Activated naive CD8-positive, alpha-beta T cell treated with anti-CD3 and anti-CD28 coated beads, Interleukin-2, amount 50 U/mL, for 24 hours (primary cell): ENCODE measurements at places on chromosomes 4 and X.

DNA sequence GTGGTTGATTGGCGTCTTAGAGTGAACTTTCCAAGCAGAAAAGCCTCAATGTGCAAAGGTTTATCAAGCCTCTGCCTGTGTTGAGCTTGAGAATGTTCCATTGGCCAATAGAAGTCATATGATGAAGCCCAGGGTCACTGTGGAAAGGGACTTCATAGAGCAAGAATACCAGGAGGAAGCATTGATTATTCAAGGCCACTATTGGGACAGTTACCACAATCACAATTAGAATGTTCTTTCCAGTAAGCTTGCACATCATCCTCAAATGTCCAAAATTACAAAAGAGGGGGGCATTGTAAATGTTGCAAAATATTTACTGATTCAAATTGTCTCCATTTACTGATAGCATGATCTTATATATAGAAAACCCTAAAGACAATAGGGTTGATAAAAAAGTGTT, 32.9 kb upstream of the NDP start:
- no peak for DNase-seq

GRCh38 chr4:127609484-127609883, 23.3 kb upstream of the INTU start:
- DNase-seq, result no peak

GRCh38 chr4:185809533-185810071, 2.4 kb downstream of the SORBS2 start:
- no peak for DNase-seq

DNA sequence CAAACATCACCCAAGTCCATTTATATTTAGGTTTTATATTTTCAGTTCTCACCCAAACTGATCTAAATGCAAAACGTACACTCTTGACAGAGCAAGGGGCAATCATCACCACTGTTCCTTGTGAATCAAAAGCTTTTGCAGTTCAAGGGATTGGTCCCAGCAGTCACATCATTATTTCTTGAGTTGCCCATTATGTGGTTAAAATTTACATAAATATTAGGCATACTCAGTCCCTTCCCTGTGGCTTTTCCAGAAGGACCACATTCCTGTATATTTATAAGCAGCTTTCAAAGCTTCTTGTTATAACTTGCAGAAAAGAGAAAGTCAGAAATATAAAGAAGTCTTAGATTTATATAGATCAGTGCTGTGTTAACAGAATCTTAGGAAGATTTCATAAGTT, 224.4 kb downstream of the CLCN4 start:
- DNase-seq, result no peak

- no peak for DNase-seq
Observed at GRCh38 chr4:29276150-29276549, 1444.0 kb upstream of the PCDH7 start.

GRCh38 chr4:16896881-16897750, 1.3 kb downstream of the LDB2 start:
- DNase-seq, result no peak

DNA sequence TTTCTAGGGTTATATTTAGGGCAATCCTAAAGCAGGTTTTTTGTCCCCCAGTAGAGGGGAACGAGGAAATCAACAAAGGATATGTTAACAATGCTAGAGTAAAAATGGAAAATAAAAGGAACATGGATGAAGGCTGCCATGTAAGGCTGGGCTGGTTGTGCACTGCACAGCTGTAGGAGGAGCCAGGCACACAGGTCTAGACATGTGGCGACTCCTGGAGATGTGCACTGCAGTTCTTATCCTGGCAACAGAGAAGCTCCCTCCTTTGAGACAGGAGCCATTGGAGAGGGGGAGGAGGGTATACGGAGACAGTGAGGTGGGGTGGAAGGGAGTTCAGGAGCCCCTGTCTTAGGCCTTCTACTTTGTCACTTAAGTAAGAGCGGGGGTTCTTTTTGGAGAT, 65.9 kb downstream of the NAT8L start:
- no peak for DNase-seq

DNA sequence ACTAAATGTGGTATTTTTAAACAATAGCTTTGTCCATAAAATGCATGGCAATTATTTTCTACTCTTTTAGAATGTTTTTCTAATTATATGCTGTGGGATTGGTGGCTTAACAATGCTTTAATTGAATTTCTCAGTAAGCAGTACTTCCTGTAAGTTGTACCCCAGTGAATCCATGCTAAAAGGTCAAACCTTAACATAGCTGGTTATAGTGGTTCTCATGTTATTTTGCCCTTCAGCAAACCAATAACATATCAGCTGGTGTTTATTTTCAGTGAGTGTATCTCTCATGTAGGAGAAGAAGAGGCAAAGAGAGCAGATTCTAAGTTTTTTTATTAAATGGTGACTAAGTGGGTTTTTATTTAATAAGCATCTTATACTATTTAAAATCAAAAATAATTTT, 41.5 kb downstream of the BTC start:
- no peak for DNase-seq

GRCh38 chr4:102860611-102861324, 8.0 kb upstream of the CISD2 start:
- no peak for DNase-seq

- no peak for DNase-seq
Observed at GRCh38 chr4:3331511-3332394, 38.9 kb downstream of the RGS12 start.

- no peak for DNase-seq
Observed at GRCh38 chrX:36908801-36909675, 99.1 kb upstream of the FAM47C start.

GRCh38 chr4:165115301-165115700, 2.6 kb upstream of the TMEM192 start:
- no peak for DNase-seq

DNA sequence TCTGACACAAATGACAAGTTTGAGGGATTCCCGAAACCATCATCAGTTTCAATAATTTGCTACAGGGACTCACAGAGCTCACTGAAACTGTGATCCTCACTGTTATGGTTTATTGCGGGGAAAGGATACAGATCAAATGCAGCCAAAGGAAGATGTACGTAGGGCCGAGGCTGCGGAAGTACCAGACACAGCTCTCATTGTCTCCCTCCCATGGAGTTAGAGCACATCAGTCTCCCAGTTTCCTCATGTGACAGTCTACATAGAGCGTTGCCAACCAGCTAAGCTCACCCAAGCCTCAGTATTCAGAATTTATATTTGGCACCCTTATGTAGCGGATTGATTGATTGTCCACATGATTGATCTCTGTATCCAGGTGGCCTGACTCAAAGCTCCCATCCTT, 137.8 kb upstream of the TENM3 start:
- DNase-seq, result no peak

GRCh38 chrX:143781103-143781502, 60.6 kb upstream of the SPANXN2 start:
- DNase-seq, result no peak

- no peak for DNase-seq
Observed at GRCh38 chrX:124346117-124346876, at the start of gene SH2D1A. Gene SH2D1A (plus strand): TSS chrX:124346563. CDS start chrX:124346643, 80 bp downstream.

GRCh38 chr4:5137927-5138326, 86.6 kb downstream of the STK32B start:
- DNase-seq, result no peak

DNA sequence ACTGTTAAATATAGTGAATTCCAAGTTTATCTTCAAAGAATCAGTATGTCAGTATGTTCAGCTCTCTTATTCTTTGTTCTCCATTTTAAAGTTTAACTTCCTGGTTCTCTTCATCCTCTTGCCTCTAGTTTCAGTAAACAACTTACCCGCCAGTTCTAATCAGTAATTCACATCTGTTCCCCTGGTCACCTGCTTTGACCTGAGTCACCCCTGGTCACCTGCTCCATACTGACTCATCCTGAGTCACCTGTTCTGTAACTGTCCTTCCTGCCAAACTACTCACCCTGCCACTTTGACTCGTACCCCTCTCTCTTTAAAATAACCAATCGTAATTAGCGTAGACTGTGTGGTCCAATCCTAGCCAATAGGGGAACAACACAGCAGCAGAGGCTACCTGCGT, 992.7 kb upstream of the HS3ST1 start:
- no peak for DNase-seq

DNA sequence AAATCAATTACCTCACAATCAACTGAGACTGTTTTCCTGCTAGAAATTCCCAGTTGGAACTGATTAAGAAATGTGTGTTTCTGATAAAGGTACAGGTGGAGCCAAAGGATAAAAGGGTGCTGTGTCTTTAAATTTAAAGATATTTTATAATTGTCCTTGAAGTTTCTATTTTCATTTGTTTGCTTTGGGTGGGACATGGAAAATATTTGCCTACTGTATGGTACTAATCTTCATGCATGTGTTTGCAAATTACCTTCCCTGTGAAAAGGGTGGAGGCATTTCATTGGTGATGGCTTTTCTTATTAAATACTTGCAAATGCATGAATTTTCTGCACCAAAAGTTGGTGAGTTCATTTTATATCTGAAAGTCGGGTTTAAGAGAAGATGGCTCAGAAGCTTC, 215.9 kb downstream of the RELL1 start:
- DNase-seq, result no peak

DNA sequence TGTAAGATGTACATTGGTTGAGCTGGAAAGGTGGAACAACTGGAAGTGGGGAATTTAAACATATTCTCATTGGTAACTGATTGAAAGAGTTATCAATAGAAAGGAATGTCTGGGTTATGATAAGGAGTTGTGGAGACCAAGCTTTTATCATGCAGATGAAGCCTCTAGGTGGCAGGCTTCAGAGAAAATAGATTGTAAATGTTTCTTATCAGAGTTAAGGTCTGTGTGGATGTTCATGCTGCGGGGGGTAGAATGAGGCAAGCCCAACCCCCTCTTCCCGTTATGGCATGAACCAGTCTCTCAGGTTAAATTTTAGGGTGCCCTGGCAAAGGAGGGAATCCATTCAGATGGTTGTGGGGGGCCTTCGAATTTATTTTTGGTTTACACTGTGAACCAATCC, 16.0 kb downstream of the ARSD start:
- no peak for DNase-seq

- DNase-seq, result no peak
Observed at GRCh38 chr4:13986548-13986947, 359.0 kb upstream of the BOD1L1 start.

DNA sequence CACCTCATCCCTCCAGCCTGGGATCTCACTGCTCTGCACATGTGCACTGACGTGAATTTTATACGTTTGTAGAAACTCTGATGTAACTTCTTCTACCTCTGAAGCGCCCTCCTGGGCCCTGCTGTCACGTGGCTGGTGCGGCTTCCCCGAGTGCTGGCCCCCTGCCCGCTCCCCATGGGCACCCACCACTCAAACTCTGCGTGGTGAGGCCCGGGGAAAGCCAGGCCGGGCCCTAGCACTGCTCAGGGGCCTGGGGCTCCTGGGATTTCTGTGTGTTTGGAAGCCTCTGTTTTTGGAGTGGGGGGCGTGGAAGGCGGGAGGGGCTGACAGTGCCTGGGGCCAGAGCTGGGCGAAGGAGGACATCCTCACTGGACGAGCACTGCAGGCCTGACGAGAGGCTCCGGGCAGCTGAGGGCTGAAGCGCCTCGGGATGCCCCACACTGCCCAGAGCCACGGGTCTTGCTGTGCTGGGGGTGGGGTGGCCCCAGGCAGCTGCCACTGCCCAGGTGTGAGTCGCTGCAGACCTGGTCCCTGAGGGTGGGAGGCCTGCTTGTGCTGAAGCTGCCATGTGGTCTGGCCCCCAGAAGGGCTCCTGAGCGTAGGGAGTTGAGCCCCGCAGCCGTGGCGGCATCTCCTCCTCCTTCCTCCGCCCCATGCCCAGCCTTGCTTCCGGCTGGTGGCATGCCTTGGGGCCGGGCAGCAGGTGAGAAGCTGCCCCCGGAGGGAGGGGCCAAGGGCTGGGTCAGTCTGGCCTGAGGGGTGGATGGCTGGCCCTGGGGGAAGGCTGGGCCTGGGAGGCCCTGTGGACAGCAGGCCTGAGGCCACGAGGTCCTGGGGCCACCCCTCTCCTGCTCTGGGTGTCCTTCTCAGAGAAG, 7.7 kb downstream of the NAT8L start:
- no peak for DNase-seq

DNA sequence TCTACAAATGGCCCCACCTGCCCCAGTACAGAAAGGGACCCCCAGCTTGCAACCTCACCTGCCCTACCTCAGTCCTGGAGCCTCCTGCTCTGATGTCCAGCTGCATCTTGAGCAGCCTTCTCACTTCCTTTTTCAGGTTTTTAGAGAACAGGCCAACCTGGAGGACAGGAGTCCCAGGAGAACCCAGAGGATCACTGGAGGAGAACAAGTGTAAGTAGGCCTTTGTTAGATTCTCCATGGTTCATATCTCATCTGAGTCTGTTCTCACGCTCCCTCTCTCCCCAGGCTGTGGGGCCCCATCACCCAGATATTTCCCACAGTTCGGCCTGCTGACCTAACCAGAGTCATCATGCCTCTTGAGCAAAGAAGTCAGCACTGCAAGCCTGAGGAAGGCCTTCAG, 3.6 kb downstream of the MAGEA11 start:
- DNase-seq, result no peak

GRCh38 chr4:26288355-26288909, 32.4 kb upstream of the RBPJ start:
- DNase-seq, result peak; percentile 18

- no peak for DNase-seq
Observed at GRCh38 chr4:83308672-83309071, 24.1 kb upstream of the COQ2 start.

GRCh38 chr4:15066140-15066539, 63.9 kb downstream of the CPEB2 start:
- DNase-seq, result no peak

DNA sequence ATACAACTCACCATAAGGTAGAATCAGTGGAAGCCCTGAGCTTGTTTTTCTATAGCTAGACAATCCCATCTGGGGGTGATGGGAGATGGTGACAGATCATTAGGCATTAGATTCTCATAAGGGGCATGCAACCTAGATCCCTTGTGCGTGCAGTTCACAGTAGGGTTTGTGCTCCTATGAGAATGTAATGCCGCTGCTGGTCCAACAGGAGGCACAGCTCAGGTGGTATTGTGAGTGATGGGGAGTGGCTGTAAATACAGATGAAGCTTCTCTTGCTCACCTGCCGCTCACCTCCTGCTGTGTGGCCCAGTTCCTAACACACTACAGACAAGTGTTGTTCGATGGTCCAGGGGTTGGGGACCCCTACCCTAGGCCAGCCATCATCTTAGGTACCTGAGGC, 5.9 kb upstream of the GATB start:
- no peak for DNase-seq

GRCh38 chr4:172543249-172543648, 625.4 kb upstream of the GALNT7 start:
- no peak for DNase-seq

GRCh38 chr4:3874028-3874415, 107.8 kb downstream of the ADRA2C start:
- DNase-seq, result no peak

- DNase-seq, result no peak
Observed at GRCh38 chr4:63218856-63219255, 1190.4 kb downstream of the TECRL start.

GRCh38 chr4:187608001-187608421, 387.6 kb upstream of the ZFP42 start:
- no peak for DNase-seq

GRCh38 chr4:85837439-85837733, 362.4 kb downstream of the ARHGAP24 start:
- no peak for DNase-seq

GRCh38 chrX:110442635-110443034, 84.0 kb downstream of the RTL9 start:
- DNase-seq, result peak; percentile 1

GRCh38 chrX:45196701-45197100, 4.0 kb downstream of the DIPK2B start:
- DNase-seq, result no peak
